ENCODE measurements at places on chromosomes 1 and 21. TPM values are rescaled to one million over a fixed set of nuclear protein-coding genes. Genes with fewer than 3 reads are reported as not detected.

GRCh38 chr1:20551945-20552727, at the start of gene FAM43B:
TSS of gene FAM43B (plus strand) at chr1:20552573. CDS start at chr1:20552974, 401 bp downstream.
- peak; percentile 73 for DNase-seq

- DNase-seq, result no peak
These were observed 61.7 kb upstream of the USP24 start for GRCh38 chr1:55276671-55277376.

- no peak for DNase-seq
These were observed 46.4 kb upstream of the S1PR1 start for GRCh38 chr1:101190441-101190840.

DNA sequence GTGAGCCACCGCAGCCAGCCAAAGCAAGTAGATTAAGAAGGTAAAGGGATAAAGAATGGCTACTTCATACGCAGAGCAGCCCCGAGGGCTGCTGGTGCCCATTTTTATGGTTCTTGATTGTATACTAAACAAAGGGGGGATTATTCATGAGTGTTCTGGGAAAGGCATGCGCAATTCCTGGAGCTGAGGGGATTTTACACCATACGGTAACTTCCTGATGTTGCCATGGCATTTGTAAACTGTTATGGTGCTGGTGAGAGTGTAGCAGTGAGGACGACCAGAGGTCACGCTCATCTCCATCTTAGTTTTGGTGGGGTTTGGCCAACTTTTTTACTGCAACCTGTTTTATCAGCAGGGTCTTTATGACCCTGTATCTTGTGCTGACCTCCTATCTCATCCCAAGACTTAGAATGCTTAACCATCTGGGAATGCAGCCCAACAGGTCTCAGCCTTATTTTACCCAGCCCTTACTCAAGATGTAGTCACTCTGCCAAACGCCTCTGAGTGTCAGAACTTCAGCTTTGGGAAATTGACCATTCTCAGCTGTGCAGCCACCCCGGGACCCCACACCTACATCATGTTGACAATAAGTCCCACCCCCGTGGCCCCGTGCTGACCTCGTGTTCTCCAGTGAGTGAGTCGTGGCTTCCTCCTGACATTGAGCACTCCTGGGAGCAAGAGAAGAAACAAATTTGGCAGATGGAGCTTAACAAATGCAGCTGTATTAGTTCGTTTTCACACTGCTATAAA, 149.4 kb upstream of the COL6A1 start:
- DNase-seq, result no peak

DNA sequence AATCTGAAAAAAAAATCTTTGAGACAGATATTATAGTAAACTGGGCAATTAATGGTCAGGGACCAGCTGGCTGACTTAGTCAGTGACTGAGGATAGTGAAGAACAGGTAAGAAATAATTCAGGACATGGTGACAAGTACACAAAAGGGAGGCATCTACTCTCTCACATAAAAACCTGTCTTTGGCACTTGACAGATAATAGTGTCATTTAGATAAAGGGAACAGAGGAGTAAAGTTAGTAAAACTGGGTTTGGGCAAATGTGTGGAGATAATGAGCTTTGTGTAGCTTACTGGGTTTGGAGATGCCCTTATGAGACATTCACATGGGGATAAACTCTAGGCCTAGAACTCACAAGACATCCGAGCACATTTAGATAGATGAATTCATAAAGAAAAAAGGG, 4.0 kb downstream of the SSX2IP start:
- no peak for DNase-seq

- no peak for DNase-seq
These were observed 22.2 kb downstream of the TSHB start for GRCh38 chr1:115051850-115052249.

DNA sequence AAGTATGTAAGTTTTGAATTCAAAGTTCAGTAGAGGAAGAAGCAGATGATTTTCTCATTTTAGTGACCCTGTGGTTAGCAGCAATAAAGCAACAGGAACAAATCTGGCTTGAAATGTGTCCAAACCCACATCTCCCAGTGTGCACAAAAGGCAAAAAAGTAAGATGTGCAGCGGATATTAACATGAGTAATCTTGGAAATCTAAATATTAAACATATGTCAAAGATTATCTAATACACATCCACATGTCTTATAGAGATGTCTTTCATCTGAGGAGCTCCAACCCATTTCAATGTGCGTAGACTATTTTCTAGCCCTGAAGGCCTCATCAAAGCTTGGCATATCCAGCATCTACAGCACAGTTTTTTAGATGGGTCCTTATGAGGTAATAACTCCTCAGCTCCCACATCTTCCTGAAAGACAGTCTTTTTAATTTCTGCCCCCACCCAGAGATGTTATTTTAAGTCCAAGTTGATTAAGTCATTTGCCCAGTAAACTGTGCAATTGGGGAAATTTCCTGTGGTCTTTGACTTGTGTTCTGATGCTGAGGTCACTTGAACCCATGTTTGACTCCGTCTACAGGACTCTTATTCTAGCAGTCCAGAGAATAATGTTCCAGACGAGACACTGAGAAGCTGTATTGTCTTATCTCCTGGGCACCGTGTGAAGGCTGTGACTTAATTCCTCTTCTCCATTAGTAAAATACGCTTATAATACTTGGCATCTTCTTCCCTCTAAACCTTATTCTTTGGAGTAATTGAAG, 73.7 kb downstream of the LMO4 start:
- DNase-seq, result no peak

GRCh38 chr1:48817505-48818114, 40.9 kb upstream of the BEND5 start:
- DNase-seq, result no peak

GRCh38 chr1:95084317-95085176, 11.8 kb upstream of the ALG14 start:
- DNase-seq, result no peak

DNA sequence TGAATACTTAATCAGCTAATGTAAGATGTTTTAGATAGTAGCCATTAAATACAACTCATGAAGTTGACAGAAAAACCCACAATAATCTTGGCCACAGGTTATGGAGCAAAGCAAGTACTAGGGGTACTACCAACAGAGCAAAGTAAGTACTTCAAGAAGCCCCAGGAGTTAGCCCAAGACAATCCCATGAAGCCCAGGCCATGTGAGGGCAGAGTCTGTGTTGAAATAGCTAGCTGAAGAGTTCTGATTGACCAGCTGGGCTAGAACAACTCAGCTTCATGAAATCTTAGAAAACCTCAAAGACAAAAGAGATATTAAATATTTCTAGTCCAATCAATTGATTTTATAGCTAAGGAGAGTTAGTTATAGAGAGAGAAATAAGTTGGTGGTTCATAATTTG, 212.9 kb upstream of the HOOK1 start:
- no peak for DNase-seq

LPAR3 gene
- 1.4 TPM for polyA plus RNA-seq

GREM2 gene
- 0.65 TPM for polyA plus RNA-seq

TENT5C gene
- 2.4 TPM for polyA plus RNA-seq

DNAJC6 gene
- polyA plus RNA-seq, result 6.8 TPM

PPP2R5A gene
- polyA plus RNA-seq, result 35.0 TPM
